ENCODE measurements at places on chromosomes 2 and 18.

- peak; percentile 80 for DNase-seq
Observed at GRCh38 chr2:96538487-96539214, 2.1 kb downstream of the ARID5A start.

DNA sequence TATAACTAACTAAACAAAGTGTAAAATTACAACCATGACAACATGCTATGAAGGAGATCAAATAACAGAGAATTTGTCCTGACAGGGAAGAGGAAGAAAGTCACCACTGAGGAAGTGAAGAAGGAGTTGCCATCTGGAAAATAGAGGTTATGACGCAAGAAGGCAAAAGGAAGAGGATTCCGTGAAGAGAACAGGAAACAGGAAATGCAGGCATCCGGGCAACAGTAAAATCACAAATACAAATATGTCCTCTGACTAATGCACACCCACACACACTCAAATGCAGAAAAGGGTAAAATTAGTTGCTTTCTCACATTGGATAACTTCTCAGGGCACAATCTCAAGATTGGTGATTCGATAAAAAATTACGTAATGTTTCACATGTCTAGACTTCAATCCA, 278.4 kb downstream of the TMX3 start:
- no peak for DNase-seq

- DNase-seq, result no peak
Observed at GRCh38 chr2:112260295-112260625, 5.4 kb upstream of the ZC3H8 start.

GRCh38 chr2:239140346-239141020, 260.3 kb downstream of the HDAC4 start:
- DNase-seq, result no peak

DNA sequence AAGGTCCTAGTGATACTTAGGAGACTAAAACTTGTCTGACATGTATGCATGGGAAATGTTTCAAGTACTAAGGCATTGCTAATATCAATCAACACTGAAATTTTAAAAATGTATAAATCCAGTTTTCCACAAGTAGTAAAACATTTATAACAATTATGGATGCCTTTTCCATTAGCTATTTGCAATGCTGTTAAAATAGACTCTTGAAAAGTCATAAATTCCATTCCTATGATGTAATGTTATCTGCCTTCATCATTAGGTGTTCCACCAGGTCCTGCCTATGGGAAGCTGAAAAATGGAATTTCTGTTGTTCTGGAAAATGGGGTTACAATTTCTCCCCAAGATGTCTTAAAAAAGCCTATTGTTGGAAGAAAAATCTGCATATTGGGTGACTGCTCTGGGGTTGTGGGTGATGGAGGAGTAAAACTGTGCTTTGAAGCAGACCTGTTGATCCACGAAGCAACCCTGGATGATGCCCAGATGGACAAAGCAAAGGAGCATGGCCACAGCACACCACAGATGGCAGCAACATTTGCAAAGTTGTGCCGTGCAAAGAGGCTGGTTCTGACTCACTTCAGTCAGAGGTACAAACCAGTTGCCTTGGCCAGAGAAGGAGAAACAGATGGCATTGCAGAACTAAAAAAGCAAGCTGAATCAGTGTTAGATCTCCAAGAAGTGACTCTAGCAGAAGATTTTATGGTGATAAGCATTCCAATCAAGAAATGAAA, 18.7 kb downstream of the ELAC1 start:
- no peak for DNase-seq

GRCh38 chr2:176461098-176461808, 192.0 kb downstream of the MTX2 start:
- DNase-seq, result no peak

Measured in midbrain (tissue), 1 donor.